ENCODE measurements at places on chromosomes 1 and 21.

DNA sequence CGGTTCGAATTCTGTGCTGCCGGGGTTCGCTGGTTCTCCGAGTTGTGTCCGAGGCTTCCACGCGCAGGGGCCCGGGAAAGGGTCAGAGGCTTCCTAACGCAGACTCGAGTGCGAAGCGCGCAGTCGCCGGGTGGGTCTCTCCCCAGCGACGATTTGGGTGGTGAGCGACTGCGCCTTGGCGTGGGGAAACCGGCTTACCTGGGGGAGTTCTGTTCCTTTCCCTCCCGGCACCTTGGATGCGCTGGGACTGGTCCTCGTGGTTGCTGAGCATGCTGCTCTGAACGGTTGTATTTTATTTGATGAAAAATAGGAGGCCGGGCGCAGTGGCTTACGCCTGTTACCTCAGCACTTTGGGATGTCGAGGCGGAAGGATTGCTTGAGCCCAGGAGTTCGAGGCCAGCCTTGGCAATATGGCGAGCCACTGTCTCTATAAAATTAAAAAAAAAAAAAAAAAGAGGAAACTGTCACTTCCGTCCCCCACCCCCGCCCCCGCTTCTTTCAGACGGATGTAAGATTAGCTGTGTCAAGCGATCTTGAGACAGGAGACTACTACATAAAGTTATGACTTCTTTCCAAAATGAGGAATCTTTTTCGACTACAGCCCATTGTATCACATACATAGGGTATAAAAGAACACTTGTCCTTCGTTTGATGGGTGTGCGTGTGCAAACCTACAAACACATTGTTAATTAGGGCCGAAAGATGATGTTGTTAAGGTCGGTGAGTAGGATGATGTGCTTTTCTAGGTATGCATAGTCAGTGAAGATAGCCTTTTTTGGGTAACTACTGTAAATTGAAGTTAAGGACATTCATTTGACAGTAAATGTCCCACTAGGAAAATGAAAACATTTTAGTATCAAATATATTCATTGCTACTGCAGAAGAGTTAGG is at the start of gene CCDC18:
Gene CCDC18, plus strand, starts transcription at position 2 of the 891 bp plus-strand sequence. CDS start 2,638 bp downstream, outside the sequence.
- DNase-seq: peak; percentile 62

DNA sequence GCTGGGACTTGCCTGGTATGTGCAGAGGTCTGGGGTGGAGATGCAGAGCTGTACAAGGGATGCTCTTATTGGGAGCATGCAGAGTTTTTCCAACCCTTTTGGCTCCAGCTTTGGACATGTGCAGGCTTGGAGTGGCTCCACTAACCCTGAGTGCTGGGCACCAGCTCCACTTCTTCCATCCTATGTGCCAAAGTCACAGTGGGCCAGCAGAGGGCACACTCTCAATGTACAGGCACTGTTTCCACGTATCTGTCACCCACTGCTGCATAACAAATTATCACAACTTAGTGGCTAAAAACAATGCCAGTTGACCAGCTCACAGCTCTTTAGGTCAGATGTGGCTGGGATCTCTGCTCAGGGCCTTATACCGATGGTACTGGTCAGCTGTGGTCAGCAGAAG is 631.8 kb downstream of the AJAP1 start:
- no peak for DNase-seq

- no peak for DNase-seq
Observed at GRCh38 chr1:161817176-161817730, 51.1 kb downstream of the ATF6 start.

- DNase-seq: no peak
Observed at GRCh38 chr1:234212764-234213657, 160.2 kb upstream of the COA6 start.

GRCh38 chr1:231420959-231421545 is 1.0 kb downstream of the EGLN1 start:
- DNase-seq: no peak

DNA sequence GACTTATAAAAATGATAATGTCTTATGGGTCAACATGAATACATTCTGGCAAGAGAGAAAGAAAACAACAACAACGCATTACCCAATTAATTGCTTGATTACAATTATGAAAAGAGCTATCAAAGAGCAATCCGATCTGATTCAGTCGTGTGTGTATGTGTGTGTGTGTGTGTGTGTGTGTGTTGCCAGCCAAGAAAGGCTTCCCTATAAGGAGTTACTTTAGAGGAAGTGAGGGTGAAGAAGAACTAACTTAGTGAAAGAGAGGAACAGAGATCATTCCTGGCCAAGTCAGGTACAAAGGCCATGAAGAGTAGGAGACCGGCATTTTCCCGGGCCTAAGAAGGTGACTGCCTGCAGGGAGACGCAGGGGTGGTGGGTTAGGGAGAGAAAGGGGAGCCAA is 9.4 kb downstream of the TMEM35B start:
- DNase-seq: no peak

GRCh38 chr1:178749581-178750166 is 24.6 kb downstream of the RALGPS2 start:
- no peak for DNase-seq

GRCh38 chr1:34779526-34779925 is 1.5 kb upstream of the GJB3 start:
- DNase-seq: no peak

- no peak for DNase-seq
Observed at GRCh38 chr1:233327651-233328141, at the start of gene MAP3K21. TSS of gene MAP3K21 (plus strand) at chr1:233327724. CDS start at chr1:233328029, 305 bp downstream.
